Stimulated activated CD4-positive, alpha-beta T cell treated with anti-CD3 and anti-CD28 coated beads, Interleukin-1b, Interleukin-23, amount 100 ng/mL, for 1 hour (primary cell): ENCODE measurements at places on chromosomes 3 and 15.

DNA sequence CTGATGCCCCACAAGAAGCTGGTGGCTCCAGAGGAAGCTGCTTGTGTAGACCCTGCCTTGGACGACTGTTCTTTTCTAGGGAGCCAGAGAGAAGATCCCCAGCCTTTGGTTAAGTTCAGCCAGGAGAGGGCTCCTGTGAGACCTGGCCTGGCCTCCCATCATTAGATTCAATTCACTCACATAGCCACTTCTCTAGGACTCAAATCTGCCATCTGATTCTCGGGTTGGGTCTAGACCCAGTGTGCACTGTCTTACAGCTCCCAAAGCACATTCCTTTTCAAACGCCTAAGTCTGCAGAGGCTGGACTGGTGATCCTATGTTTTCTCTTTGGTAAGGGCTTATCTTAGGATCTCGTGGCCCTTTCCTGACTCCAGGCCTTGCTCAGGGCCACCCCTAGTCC, 81.7 kb upstream of the NPHP3 start:
- no peak for DNase-seq

GRCh38 chr3:178446059-178446458, 90.2 kb upstream of the KCNMB2 start:
- DNase-seq: no peak

DNA sequence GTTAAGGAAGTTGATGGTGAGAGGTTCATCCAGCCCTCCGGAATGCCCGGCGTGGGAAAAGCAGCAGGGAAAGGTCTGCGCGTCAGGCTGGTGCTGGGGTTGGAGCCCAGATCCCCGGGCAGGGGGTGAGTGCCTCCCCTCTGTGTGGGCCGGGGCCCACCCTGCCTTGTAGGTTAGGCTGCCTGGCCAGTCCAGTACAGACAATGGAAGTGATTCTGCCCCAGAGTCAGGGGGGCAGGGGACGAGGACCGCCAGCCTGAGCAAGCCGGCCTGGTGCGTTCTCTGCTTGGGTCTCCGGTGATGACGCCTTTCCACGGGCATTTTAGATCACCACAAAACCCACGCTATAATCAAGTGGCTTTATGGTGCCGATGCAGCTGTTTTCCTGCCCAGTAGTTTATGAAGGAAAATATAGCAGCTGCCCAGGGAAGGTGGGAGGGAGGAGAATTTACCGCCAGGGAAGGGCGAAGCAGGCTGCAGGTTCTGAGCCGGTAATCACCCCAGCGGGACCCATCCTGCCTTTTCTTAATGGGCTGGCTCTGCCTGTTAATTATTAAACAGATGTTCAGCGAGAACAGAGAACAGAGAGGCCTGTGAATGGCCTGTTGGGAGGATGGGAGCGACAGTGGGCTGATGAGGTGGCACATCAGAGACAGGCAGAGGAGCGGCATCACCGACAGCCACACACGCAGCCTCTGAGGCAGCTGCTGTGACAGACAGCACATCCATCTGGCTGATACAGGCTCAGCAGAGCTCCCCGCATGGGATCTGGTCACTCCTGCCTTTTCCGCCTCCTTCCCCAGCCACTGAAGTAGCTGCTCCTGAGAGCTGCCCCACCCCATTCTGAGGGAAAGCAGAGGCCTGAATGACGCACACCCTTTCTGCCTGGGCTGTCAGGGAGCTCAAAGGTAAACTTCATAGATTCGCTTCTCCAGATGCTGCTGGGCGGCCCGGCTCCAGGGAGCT, 35.2 kb downstream of the BDH1 start:
- no peak for DNase-seq

DNA sequence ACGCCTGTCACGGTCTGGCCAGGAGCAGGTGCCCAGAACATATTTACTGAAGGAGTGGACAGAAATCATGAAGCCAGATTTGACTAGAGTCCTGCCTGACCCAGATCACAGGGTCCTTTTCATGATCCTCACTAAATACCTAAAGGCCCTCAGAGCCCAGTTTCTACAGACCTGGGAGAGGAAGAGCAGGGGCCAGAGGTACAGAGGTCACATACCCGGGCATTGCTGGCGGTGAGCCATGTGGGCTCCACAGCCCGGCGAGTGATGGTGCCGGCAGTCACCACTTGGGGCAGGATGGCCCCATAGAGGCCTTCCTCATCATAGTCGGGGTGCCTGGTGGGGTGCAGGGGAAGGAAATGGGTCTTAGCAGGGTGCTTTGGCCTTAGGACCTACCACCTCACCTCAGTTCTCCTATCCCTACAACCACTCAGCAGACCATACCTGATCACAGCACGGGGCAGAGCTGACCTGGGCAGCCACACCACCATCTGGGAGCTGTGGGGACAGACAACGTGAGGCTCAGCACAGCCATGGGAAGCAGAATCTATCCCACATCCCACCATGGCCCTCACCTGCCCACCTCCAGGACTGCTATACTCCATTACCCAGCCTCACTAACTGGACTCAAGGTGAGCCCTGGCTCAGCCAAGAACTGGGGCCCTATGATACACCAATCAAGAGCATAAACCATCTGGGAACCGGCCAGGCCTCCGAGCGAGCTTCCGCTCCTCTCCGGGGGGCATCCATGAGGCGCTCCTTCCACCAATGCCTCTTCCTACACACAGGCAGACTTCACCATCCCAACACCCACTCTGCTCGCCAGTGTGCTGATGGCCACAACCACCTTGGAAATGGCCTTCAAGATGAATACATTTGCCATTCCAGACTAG, 12.9 kb downstream of the POLG start:
- DNase-seq: no peak

- no peak for DNase-seq
These were observed 88.6 kb upstream of the ZNF385D start for GRCh38 chr3:21839592-21839991.

GRCh38 chr3:2889736-2890135, 220.4 kb downstream of the IL5RA start:
- DNase-seq: no peak

- no peak for DNase-seq
These were observed 75.1 kb downstream of the VGLL4 start for GRCh38 chr3:11568503-11569155.

DNA sequence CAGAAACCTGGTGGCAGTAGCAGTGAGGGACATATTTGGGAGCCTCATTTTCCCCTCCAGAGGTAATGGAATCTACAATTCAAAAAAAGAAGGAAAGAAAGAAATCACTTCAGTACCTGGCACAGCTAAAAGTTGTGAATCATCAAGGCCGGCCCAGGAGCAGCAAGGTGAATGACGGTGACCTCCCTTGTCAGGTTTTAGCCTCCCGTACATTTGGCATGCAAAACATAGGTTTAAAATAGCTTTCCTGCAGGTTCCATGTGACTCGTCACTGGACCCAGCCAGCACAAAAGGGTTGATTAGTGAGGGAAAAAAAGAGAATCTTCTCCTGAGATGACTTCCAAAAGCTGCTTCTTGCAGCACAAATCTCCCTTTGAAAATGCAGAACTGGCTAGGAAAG, 394.2 kb downstream of the LSAMP start:
- no peak for DNase-seq

DNA sequence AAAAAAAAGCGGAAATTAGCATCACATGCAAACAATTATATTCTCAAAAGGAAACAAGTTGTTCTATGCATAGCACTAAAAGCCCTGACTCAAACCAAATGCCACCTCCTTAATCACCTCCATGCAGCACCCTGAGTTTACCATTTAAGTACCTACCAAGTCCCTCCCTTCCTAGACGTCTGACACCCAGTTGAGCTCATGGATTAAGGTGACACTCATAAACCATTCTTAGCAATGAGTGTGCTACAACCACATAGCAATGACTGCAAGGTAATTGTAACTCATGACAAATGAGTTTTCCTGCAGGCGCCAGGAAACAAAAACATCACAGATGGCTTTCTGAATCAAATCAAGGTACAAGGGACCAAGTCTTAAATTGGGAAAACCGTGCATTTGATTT, 32.0 kb downstream of the WWTR1 start:
- no peak for DNase-seq

GRCh38 chr3:142817356-142817755, 71.5 kb downstream of the PCOLCE2 start:
- no peak for DNase-seq

- no peak for DNase-seq
These were observed 2.8 kb downstream of the UBE2E1 start for GRCh38 chr3:23808525-23808924.

DNA sequence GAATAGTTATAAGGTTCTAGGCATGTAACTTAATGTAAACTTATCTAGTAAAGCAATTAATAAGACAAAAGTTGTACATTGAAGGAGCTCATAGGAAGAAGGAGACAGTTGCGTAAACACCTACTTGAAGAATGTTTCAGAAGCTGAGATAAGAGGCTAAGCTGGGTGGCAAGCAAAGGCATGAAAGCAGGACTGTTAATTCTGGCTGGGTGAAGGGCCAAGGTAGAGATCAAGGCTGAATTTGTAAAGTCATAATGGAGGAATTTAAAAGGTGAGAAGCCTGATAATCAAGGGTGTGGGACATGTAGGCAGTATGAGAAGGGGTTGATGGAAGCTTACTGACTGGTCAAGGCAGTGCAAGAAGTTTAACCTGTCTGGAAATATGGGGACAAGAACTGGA, 80.4 kb upstream of the TGFBR2 start:
- DNase-seq: no peak

GRCh38 chr3:144626835-144627234, 655.2 kb downstream of the DIPK2A start:
- DNase-seq: no peak

GRCh38 chr3:39407773-39408492, 1.4 kb downstream of the RPSA start:
- no peak for DNase-seq

- DNase-seq: no peak
These were observed 401.9 kb upstream of the IL12A start for GRCh38 chr3:159586571-159587202.

- DNase-seq: no peak
These were observed 31.0 kb downstream of the IQCB1 start for GRCh38 chr3:121803771-121804320.

DNA sequence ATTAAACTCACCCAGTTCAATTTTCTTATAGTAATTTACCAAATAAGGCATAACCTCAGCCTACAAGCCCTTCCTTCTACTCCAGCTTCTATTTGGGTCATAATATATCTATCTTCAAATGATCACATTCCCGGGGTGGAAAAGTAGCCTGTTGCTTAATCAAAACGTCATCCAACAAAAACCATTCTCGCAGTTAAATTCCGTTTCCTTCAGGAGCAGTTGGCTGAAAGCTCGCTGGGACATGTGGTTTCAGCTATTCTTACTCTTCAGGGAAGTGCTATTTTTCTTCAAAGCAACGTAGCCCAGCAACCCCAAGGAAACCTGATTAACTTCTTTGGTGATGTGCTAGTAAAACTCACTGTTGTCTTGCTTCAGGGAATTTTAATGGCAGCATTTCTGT, 59.6 kb downstream of the MAGI1 start:
- DNase-seq: no peak

DNA sequence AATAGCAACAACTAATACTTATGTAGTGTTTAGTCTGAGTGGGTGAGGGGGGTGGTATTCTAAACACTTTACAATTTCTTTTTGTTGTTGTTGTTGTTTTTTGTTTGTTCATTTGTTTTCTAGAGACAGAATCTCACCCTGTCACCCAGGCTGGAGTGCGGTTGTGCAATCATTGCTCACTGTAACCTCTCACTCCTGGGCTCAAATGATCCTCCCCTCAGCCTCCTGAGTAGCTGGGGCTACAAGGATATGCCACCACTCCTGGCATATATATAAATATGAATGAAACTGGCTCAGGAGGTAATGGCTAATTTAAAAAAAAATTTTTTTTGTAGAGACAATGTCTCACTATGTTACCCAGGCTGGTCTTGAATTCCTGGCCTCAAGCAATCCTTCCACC, 19.1 kb downstream of the SPSB4 start:
- no peak for DNase-seq

GRCh38 chr3:102718651-102719050, 283.8 kb downstream of the ZPLD1 start:
- no peak for DNase-seq

DNA sequence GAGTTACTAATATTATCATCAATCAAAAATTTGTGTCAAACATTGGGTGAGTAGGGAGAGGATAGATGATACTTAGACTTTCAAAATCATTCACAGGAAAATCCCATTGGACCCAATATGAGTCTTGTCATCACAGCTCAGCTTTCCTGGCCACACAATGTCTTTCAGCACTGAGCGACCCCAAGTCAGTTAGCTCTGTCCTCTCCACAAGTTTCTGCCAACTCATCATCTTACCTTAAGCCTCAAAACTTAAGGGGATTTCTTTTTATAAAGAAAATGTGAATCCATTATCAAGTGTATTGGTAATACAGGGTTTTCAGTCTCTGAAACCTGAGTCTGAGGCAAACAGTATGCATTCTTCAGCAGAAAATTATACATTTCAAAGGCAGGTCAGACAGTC, 55.8 kb downstream of the SUMF1 start:
- no peak for DNase-seq

GRCh38 chr15:38672814-38673670, 108.4 kb upstream of the RASGRP1 start:
- no peak for DNase-seq

GRCh38 chr3:78906245-78906644, 861.6 kb downstream of the ROBO1 start:
- DNase-seq: no peak

GRCh38 chr3:99965077-99965476, 147.4 kb downstream of the CMSS1 start:
- DNase-seq: no peak
